Bronchial epithelial cell (primary cell): ENCODE measurements at places on chromosomes 7 and 10. TPM values are rescaled to one million over a fixed set of nuclear protein-coding genes. Genes with fewer than 3 reads are reported as not detected.
A peak's percentile ranks its signal among the peaks of the same experiment; 100 is the strongest.

DNA sequence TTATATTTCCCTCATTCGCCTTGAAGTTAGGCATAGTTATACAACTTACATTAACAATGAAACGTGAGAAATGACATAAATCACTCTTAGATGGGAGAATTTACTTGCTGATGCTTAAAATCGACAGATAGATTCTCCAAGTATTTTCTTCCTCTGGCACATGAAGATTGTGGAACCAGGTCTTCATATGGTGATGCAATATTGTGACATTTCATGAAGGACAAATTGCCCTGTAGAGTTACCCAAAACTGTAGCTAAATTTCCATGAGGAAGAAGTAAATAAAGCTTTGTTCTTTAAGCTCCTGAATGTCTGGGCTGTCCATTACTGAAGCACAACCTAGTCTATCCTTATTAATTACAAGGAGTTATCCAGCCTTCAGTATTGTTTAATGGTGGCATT, 353.1 kb downstream of the THSD7A start:
- DNase-seq: no peak

- no peak for DNase-seq
Measured at GRCh38 chr10:26640391-26640790, 57.1 kb upstream of the PDSS1 start.

DNA sequence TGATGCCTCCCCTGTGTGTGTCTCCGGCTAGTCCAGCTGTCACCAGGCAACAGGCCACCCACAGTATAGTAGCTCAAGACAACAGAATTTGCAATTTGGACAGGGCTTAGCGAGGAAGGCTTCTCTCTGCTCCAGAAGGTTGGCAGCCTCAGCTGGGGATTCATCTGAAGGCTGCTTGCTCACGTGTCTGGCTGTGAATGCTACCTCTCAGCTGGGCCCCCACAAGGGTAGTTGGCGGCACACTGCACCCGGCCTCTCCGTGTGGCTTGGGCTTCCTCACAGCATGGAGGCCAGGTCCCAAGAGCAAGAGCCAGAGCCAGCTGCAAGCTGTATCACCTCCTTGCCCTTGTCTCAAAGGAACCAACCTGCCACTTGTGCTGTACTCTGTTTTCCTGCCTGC, 19.2 kb downstream of the ECHDC3 start:
- DNase-seq: no peak

DNA sequence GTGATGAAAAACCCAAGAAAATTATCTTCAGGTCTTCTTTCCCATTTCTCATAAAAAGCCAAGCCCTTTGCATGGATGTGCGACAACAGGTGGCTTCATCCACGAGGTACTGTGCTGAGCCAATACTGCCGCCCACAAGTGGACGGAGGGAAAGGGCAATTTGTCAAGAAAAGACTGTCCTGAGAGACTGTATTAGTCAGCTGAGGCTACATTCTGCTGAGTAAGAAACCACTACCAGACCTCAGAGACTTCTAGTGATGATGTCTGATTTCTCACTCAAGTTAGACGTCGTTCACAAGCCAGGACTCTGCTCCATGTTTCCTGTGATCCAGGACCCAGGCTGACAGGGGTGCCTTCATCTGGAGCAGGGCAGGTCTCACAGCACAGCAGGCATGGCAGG, 171.5 kb upstream of the CDCA7L start:
- DNase-seq: no peak

DNA sequence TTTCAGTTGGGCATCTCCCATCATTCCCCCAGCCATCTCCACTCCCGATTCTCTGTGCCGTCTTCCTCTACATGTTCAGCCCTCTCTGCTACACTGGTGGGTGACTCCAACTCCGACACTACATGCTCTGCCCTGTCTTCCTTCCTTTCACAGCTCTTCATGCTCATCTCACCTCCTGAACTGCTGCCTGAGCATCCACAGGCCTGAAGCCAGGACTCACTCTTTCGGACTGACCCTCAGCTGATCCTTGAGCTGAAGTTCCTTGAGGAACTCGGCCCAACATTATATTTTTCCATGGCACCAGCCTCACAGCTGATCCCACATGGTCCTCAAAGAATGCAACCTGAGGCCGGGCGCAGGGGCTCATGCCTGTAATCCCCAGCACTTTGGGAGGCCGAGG, 538.4 kb downstream of the PTPRN2 start:
- DNase-seq: no peak

Gene TFPI2
- 2.8 and 8.7 TPM in 2 replicates for total RNA-seq

DNA sequence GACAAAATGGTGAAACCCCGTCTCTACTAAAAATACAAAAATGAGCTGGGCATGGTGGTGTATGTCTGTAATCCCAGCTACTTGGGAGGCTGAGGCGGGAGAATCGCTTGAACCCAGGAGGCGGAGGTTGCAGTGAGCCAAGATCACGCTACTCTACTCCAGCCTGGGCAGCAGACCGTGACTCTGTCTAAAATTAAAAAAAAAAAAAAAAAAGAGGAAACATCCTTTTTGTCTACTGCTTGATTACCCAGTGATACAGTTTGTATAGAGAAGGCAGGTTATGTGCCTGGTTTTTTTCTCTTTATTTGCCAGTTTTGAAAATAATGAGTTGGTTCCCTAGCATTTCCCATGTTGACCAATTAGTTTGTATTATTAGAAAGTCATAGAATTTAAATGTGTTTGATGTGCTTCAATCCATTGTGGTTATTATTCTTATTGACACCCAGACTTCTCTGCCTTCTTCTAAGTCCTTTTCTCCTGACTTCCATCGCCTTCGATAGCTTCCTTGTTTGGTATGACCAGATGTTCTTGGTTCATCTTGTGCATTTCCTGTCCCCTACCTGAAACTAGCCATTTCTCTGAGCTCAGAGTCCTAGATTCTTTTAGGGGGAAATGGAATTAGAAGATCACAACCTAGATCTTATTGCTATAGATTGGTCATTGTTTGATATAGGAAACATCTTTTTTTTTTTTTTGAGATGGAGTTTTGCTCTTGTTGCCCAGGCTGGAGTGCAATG, 43.2 kb downstream of the VKORC1L1 start:
- no peak for DNase-seq

DNA sequence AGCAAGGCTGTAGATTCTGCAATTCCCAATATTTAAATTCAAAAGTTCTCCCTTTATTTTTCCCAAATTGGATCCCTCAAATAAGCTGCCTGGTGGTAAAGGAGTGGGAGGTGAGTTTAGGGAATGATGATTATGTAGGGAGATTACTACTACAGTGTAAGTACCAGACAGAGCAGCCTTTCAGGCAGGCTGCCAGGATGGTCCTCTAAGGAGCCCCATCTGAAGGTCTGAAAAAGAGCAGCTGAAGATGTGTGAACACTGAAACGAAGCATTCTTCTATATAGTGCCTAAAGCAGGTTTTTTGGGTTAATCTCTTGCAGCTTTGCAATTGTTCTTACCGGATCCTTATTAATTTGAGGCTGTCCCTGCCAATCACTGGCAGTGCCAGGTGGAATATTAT, 84.7 kb downstream of the CREB5 start:
- no peak for DNase-seq

Gene WNT8B
- not detected in 2 replicates for total RNA-seq

DNA sequence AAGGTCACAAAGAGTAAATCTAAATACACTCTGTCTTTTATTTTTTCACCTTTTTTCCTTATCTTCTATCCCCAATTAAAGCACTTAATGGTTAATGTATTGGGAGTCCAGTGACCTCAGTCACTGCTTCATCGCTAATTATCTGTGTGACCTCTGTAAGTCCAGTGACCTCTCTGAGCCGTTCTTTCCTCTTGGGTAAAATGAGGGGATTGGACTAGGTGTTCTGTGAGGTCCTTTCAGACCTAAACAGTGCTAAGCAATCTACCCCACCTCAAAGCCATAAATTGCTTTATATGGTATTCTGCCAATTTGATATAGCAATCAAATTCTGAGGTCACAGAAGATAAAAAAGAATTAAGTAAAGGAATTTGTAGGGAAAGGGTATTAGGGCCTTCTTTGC, 3.9 kb upstream of the SFMBT2 start:
- DNase-seq: no peak

- no peak for DNase-seq
Measured at GRCh38 chr10:120429395-120429794, 27.6 kb upstream of the PLPP4 start.

DNA sequence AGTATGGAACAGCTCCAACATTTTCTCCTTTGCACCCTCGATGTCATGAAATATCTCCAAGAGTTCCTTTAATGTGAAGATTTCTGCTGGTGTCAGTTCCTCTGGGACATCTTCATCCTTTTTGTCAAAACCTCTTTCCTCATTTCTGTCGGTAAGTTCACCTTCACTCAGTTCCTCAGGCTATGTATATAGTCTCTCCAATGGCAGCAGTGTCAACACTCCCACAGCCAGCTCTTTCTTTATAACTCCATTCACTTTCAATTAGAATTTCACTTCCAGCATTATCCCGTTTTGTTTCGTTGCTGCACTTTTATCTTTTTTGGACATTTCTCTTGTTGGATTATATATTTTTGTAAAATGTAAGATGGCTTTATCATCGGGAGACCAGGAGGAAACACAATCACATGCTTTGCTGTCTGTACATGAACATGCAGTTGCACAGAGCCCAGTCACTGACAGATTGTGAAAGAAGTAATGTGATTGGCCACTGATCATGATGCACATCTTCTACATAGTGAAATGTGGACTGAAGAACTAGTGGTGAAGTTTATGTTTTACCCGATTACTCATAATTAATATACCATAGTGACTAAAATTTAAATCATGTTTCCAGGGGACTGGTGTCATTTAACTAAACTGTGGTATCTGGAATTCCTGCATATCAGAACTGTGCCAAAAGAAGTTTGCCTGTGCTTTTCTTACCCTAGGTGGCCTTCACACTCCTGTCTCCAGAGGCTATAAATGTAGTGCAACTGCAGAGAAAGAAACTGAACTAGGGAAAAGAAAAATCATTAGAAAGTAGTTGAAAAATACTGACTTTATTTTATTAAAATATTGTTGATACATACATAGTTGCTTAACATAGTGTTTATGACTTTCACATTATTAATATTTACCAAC, 289.6 kb downstream of the PPP1R3A start:
- DNase-seq: peak; percentile 73
